T-helper 17 cell (primary cell): ENCODE measurements at places on chromosomes 11 and 22. TPM values are rescaled to one million over a fixed set of nuclear protein-coding genes. Genes with fewer than 3 reads are reported as not detected.

KBTBD4 gene
- total RNA-seq, result 23.7 TPM

GRCh38 chr22:44639891-44640617 is 62.0 kb upstream of the PRR5 start:
- DNase-seq, result no peak

DNA sequence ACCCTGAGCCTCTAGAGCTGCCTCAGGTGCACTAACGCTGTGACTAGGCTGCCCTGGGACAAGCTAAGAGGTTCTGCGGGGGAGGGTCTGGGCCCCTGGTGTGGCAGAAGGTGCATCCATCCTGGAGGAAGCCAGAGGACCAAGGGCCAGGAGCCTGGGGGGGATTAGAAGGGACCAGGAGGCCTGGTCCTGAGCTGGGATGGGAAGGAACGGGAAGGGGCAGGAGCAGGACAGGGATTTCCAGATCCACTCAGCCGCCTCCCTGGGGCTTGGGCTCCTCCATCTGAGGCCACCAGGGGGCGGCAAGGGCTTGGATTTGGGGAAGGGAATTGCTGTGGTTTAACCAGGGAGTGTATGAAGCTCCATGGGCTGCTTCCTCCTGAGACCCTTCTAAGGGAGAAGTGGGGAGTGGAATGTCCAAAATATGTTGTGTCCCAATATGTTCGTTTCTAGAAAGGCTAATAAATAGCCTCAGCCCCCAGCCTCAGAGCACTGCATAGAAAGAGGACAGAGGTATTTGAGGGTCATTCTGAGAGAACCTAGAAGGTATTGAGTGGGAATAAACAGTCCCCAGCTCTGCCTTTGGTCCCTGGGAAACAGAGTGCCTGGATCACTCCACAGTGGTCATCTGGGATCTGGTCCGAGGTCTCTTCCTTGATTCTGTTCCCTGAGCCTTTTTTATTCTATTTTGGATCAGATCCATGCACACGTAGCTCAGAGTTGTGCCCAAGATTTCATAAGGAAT is 17.4 kb upstream of the PRAME start:
- DNase-seq, result no peak

DNA sequence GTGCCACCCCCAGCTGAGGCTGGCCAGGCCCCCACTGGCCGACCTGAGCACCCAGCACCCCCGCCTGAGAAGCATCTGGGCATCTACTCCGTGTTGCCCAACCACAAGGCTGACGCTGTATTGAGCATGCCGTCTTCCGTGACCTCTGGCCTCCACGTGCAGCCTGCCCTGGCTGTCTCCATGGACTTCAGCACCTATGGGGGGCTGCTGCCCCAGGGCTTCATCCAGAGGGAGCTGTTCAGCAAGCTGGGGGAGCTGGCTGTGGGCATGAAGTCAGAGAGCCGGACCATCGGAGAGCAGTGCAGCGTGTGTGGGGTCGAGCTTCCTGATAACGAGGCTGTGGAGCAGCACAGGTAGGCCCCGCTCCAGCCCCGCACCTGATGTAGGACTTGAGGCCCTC is 4.7 kb downstream of the ZBTB16 start:
- no peak for DNase-seq

TUG1 gene
- 82.9 TPM for total RNA-seq

MUC6 gene
- not detected for total RNA-seq

GRCh38 chr11:119085437-119085847 is 761 bp downstream of the HMBS start:
- no peak for DNase-seq

KCNE3 gene
- total RNA-seq, result 1.6 TPM

TBCEL gene
- 17.1 TPM for total RNA-seq

SCUBE1 gene
- not detected for total RNA-seq

DNA sequence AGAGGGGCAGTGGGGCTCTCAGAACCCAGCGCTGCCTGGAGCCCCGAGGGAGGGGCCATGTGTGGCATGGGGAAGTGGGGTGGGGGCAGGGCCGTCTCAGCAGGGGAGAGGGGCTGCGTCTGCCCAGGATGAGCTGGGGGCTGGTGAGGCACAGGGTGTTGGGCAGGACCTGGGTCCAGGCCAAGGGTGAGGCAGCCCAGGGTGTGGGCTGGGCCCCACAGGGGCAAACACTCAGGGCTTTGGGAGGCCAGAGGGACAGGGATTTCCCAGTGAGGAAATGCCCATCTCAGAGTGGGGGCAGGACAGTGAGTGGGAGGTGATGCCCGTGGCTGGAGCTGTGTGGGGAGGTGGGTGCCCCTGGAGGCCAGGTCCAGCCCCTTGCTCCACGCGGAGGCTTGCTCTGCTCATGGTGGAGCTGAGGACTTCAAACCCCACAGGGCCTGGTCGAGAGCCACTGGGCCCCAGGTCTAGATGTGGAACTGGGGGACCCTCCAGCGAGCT is 5.4 kb downstream of the PLXNB2 start:
- no peak for DNase-seq

DNA sequence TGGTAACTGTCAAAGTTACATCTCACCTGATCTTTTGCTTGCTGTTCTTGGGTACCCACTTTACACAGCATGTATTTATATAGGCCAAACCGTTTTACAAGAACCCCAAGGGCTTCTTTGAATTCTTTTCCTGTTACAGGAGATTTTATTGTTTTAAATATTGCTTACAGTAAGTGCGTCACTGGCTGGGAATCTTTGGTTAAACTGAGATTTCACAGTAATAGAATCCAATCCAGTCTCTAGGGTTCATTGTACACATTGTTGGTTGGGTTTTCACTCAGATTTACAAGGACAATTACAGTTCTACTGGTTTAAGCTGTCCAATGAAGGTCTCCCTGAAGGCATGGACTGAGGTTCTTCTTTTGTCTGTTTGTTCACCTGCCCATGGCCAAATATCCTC is 171.7 kb downstream of the INSC start:
- no peak for DNase-seq

- DNase-seq, result no peak
Observed at GRCh38 chr11:19281041-19281440, 40.3 kb upstream of the E2F8 start.

TMEM41B gene
- total RNA-seq, result 32.6 TPM

DNA sequence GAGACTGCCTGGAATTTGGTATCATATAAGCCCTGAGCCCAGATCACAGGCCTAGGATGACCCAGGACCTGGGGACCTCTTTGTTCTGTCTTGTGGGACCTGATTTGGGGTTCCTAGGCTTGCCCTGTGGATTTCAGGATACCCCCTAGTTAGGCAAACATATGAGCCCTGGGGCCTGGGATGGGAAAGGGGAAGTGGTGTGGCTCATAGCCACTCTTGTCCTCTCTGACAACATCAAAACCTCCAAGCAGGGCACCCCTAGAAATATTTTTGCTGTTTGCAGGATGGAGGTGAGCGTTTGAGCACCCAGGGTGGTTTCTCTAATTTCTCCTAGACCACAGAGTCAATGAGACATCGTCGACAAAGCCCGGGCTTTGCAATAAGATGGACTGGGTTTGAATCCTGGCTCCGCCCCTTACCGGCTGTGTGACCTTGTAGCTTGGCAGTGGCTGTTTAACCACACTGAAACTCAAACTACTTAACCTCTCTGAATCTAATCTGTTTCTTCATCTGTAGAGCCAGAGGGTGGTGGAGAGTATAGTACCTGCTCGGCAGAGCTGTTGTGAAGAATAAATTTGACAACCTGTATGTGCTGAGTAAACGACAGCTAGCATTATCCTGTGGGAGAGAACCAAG is 5.3 kb upstream of the LRRC10B start:
- no peak for DNase-seq

DNA sequence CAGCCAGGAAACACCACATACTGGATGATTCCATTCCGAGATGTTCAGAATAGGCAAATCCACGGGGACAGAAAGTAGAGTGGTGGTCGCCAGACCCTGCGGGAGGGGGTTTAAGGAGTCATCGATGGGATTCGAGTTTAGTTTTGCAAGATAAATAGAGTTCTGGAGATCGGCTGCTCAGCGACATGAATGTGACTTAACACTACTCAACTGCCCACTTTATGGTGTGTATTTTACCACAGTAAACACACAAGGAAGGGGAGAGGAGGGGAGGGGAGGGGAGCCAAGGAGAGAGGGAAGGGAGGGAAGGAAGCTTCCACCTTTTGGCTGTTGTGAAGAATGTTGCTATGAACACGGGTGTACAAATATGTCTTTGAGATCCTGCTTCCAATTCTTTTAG is 10.4 kb upstream of the ARHGAP8 start:
- DNase-seq, result no peak

DNA sequence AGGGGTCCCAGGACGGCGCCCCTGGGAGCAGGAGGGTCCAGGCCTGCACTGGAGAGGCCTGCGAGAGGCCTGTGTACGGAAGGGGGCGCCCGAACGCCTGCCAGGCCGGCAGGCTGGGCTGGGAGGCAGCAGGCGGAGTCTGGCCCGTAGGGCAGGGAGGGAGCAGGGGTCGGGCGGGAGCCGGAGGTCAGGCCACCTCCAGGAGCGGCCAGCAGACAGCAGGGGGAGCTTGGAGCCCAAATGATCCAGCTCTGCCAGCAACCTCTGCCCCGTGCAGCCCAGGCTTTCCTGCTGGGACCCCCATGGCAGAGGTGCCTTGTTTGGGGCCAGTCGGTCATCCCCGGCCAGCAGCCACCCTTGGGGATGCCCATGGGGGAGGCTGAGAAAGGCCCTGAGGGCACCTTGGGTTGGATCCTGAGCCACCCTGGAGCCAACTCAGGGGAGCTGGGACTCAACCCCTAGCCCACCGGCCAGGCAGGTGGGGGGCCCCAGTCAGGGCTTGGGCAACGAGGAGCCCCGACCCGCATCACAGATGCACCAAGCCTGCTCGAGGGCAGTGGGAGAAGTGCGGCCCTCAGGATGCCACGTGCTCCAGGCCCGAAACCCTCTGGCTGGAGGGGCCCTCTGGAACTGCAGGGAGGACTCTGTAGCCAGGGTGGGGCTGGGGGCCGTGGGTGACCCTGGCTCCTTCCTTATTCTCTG is 9.6 kb upstream of the SYT8 start:
- DNase-seq, result no peak

DNA sequence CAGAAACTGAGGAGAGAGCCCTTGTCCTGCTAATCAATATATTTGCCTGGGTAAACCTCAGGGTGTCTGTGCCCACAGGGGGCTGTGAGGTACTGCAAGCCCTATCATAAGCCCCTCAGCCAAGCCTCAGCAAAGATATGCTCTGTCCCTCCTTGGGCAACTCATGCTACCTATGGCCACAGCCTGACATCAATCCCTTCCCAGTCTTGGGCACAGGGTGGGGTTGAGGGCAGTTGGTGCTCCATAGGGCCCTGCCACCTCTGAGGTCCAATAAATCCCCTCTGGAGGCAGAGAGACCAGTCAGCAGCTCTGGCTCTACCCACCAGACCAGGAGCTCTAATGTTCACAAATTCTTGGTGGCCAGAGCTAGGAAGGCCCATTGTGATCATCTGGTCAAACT is 23.8 kb downstream of the TPBGL start:
- DNase-seq, result no peak

OR8A1 gene
- total RNA-seq, result not detected

DNA sequence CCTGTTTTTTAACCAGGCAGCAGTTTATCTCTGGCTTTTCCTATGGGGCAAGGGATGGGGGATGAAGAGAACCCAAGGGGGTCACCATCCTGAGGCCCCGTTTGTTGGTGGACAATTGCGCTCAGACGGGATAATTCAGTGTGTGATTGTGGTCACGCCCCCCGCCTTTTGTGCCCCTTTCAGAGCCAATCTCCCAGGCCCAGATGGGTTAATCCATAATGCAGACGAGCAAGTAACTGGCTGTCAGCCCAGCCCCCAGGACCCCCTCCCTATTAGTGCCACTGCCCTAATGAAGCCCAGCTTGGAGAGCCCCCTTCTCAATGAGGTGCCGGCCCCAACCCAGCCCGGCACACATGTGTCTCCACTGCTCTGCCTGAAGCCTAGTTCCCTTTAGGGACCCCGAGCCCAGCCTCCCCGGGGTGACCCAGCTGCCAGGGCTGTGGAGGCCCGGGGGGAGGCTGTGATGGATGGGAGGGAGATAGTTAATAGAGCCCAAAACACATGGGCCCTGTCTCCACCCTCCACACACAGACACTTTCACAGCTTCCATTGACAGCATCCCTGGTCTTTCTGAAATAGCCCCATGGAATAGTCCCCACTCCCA is 19.1 kb upstream of the ROBO3 start:
- no peak for DNase-seq

GRCh38 chr22:17518406-17518805 is 44.9 kb upstream of the SLC25A18 start:
- DNase-seq, result no peak

GRCh38 chr11:6576471-6577373 is 26.7 kb downstream of the RRP8 start:
- no peak for DNase-seq

CRYBA4 gene
- not detected for total RNA-seq

- DNase-seq, result no peak
Observed at GRCh38 chr11:114440121-114440860, 1.0 kb downstream of the REXO2 start.

TMEM45B gene
- 4.8 TPM for total RNA-seq

DNA sequence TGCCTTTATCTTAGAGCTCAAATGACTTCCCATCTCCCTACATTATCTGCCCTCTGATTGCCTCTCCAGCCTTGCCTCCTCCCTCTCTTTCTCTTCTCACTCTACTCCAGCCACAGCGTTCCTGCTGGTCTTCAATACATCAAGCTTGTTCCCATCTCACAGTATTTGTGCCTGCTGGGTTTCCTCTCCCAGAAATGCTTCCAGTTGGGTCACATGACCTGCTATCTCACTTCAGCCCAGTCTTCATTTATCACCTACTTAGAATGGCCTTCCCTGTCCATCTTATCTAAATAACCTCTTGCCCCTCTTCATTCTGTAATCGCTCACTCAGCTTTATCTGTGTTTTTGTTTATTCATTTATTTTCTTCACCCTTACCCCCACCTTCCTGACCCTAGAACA is 61.8 kb upstream of the FAR1 start:
- DNase-seq, result no peak

- DNase-seq, result no peak
Observed at GRCh38 chr11:35682230-35683173, 19.9 kb downstream of the TRIM44 start.

POLDIP3 gene
- total RNA-seq, result 71.2 TPM

KRTAP5-7 gene
- not detected for total RNA-seq

DNA sequence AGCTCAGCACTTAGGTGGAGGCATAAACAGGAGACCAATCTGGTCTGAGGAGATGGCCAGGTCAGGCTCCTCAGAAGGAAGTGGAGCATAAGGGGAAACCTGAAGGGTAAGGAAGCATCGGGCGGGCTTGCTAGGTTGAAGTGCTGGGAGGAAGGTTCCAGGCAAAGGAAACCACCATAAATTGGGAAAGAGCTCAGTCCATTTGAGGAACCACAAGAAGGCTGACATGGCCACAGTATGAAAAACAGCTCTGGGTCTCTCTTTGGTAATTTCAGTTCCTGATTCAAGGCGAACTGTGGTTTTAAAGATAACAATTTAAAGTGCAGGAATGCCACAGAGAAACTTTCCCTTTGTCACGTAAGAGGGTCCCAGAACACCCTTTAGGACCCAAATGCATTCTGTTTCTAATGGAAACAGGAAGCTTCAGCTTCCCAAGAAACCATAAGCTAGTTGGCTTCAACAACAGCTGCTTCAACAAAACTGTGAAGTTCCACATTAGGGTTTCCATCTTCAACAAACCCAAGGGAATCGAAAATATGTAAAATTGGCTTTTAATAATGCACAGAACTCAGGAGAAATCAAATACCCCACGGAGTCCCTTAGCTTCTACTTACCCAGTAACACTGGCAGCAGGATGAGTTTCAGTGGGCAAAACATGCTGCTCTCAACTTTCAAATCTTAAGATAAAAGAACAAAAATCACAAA is 10.4 kb downstream of the JAML start:
- no peak for DNase-seq
